ENCODE measurements at places on chromosomes 4 and X. TPM values are rescaled to one million over a fixed set of nuclear protein-coding genes. Genes with fewer than 3 reads are reported as not detected.

The PABPC5 gene
- not detected for total RNA-seq

The FAM114A1 gene
- 34.2 TPM for total RNA-seq

The KLHL4 gene
- total RNA-seq, result 3.1 TPM

The IL13RA2 gene
- total RNA-seq, result not detected

The CFAP47 gene
- not detected for total RNA-seq

The UGT2B11 gene
- 0.12 TPM for total RNA-seq

The CPLX1 gene
- total RNA-seq, result 0.62 TPM

The OPRPN gene
- not detected for total RNA-seq

The GPM6B gene
- total RNA-seq, result not detected

The CLCN5 gene
- 2.2 TPM for total RNA-seq

The ARHGAP24 gene
- total RNA-seq, result 3.3 TPM

The P2RY4 gene
- not detected for total RNA-seq

The GPRIN3 gene
- total RNA-seq, result 4.7 TPM

The ANXA3 gene
- total RNA-seq, result 53.7 TPM

The GABRG1 gene
- total RNA-seq, result not detected

The GYPE gene
- not detected for total RNA-seq

The C1QTNF7 gene
- total RNA-seq, result not detected

The PQBP1 gene
- 91.3 TPM for total RNA-seq

The HSFX3 gene
- not detected for total RNA-seq

The PABPC1L2B gene
- not detected for total RNA-seq

The GPRASP1 gene
- 0.32 TPM for total RNA-seq

The USP17L29 gene
- not detected for total RNA-seq

The TGIF2LX gene
- total RNA-seq, result not detected

The PRKG2 gene
- 0.78 TPM for total RNA-seq

The CXorf49 gene
- not detected for total RNA-seq

The IGSF1 gene
- 0.25 TPM for total RNA-seq

The SRPX2 gene
- 2.4 TPM for total RNA-seq

The FAM9B gene
- not detected for total RNA-seq

The SATL1 gene
- not detected for total RNA-seq

The AWAT2 gene
- not detected for total RNA-seq

The CASK gene
- 21.6 TPM for total RNA-seq

The CD38 gene
- total RNA-seq, result 10.1 TPM

The PAGE2 gene
- total RNA-seq, result not detected

The FAM149A gene
- total RNA-seq, result 1.7 TPM

The PPP4R3C gene
- not detected for total RNA-seq

The SOWAHD gene
- total RNA-seq, result 0.21 TPM

The RNF150 gene
- 0.39 TPM for total RNA-seq

The LYAR gene
- total RNA-seq, result 27.4 TPM

The AFF2 gene
- not detected for total RNA-seq

The ENPEP gene
- 0.07 TPM for total RNA-seq

The SHROOM2 gene
- 0.40 TPM for total RNA-seq

The RAB39B gene
- 1.2 TPM for total RNA-seq

The AFP gene
- total RNA-seq, result 2.2 TPM

The NUDT9 gene
- 23.0 TPM for total RNA-seq

The HTN3 gene
- total RNA-seq, result not detected

The RNF212 gene
- 2.2 TPM for total RNA-seq

The TBC1D1 gene
- total RNA-seq, result 21.4 TPM

Measured in A549 treated with CORT108297 at 1 μM for 4 hours (cell line).